ENCODE measurements at places on chromosomes 11 and 22. TPM values are rescaled to one million over a fixed set of nuclear protein-coding genes. Genes with fewer than 3 reads are reported as not detected.
A peak's percentile ranks its signal among the peaks of the same experiment; 100 is the strongest.

DNA sequence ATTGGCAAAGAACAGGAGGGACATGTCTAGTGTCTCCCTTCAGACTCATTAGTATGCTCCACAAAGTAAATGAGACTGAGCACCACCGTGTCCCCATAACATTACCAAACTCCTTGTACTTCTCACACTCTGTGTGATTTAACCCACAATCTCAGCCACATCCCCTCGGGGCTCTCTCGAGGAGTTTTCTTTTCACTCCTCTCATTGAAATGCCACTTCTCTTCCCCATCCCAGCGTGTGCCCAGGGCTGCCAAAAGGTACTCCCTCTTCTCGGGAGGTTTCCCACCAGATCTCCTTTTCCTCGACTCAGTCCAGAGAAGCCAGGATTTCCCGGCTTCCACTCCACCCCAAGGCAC lies 1.1 kb downstream of the RBFOX2 start:
- peaks cover 19% of the 10 kb centered on the region for H3K27me3 ChIP-seq
- H3K36me3 ChIP-seq, result no peaks in the 10 kb centered on the region
- no peak overlapping the region for H3K27ac ChIP-seq
- DNase-seq, result no peak
- H3K4me3 ChIP-seq, result peak overlapping the region; percentile 43

GRCh38 chr11:118263112-118263511 lies 985 bp downstream of the MPZL2 start:
- DNase-seq, result no peak
- H3K27me3 ChIP-seq, result no peaks in the 10 kb centered on the region
- no peak overlapping the region for H3K27ac ChIP-seq

DNA sequence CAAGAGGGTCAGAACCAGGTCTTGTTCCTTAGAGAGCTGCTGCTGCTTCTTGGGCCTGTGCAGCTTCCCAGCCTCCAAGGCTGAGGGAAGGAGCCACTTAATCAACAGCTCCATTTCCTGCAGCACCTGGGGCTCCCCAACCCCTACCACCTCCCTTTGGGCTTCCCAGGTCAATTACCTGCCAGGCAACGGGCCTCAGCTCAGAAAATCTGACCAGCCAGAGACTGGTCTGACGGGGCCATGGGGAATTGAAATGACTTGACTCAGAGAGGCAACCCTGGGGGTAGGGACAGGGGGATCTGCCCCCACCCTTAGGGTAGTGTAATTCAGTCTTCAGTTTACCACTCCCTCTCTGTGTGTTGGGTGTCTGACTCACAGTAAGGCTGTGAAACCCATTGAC lies 4.7 kb upstream of the MAJIN start:
- H3K27ac ChIP-seq, result no peak overlapping the region
- no peaks in the 10 kb centered on the region for H3K27me3 ChIP-seq
- peaks cover 10% of the 10 kb centered on the region for H3K4me1 ChIP-seq
- no peaks in the 10 kb centered on the region for H3K36me3 ChIP-seq
- no peak overlapping the region for H3K4me3 ChIP-seq

GRCh38 chr11:118124929-118125535 lies 27.6 kb downstream of the SCN4B start:
- H3K4me3 ChIP-seq, result no peak overlapping the region
- H3K36me3 ChIP-seq, result no peaks in the 10 kb centered on the region
- H3K27ac ChIP-seq, result no peak overlapping the region
- DNase-seq, result no peak

PRMT3 gene
- 16.4 TPM for total RNA-seq

DNA sequence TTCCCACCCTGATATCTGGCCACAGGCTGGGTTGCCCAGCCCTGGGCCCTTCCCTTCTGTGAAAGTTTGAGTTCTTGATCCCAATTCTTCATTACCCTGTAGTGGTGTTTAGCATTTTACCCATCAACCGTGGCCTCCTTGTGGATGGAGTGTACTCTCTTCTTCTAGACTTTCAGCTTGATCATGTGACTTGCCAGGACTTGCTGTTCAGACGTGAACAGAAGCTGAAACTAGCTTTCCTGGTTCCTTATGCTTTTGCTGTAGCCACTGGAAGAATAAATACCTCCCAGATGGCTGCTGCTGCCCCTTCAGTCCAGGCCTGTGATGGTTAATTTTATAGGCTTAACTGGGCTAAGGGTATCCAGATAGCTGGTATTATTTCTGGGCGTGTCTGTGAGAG lies 32.7 kb upstream of the DAGLA start:
- H3K27me3 ChIP-seq, result peaks cover 14% of the 10 kb centered on the region
- no peaks in the 10 kb centered on the region for H3K36me3 ChIP-seq
- no peak overlapping the region for H3K27ac ChIP-seq
- no peak overlapping the region for H3K4me3 ChIP-seq
- no peak for DNase-seq

DNA sequence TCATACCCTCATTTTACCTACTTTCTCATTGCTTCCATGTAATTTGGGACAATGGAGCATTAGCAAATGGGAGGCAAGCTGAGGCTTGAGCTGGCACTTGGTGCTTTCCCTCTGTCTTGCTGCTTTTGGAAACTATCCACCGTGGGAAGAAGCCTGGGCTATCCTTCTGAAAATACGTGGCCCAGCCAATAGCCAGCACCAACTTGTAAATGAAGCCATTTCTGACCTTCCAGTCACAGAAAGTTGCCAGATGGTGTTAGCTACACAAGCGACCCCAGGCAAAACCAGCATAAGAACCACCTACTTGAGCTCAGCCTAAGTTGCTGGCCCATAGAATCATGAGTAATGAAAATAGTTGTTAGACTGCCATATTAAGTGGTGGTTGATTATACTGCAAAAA lies 18.5 kb upstream of the SPON1 start:
- no peaks in the 10 kb centered on the region for H3K36me3 ChIP-seq
- H3K27ac ChIP-seq, result no peak overlapping the region
- no peak for DNase-seq
- H3K27me3 ChIP-seq, result no peaks in the 10 kb centered on the region
- peaks cover 25% of the 10 kb centered on the region for H3K4me1 ChIP-seq

APOA5 gene
- 0.19 TPM for total RNA-seq

DNA sequence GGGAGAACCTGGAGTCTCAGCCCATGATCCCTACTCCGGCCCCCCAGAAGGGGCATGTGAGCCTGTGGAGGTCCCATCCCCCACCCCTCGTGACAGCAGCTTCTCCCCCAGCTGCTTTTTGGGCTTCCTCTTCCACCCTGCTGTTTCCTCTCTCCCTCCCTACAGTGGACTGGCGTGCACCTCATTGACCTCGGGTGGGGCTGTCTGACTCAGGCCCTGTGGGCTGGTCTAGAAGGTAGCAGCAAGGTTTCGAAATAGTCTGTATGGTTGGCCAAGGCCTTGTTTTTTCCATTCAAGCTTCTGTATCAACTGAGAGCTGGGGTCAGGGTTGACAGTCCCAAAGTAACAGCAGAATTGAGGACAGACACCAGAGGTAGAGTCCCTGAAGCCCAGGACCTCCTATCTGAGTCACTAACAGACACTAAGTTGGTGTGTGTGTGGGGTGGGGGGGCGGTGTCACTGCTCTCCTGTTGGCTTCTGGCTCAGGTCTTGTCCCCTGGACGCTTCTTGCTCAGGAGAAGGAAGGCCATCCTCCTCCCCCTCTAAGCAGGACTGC lies 7.7 kb downstream of the SLC37A2 start:
- H3K4me1 ChIP-seq, result peaks cover 6% of the 10 kb centered on the region
- no peak for DNase-seq
- H3K4me3 ChIP-seq, result no peak overlapping the region
- no peaks in the 10 kb centered on the region for H3K36me3 ChIP-seq

DDIAS gene
- 1.5 TPM for total RNA-seq

MS4A12 gene
- not detected for total RNA-seq

GRCh38 chr22:22752556-22753477 lies 108.4 kb downstream of the GGTLC2 start:
- no peaks in the 10 kb centered on the region for H3K27me3 ChIP-seq
- H3K4me1 ChIP-seq, result peaks cover 3% of the 10 kb centered on the region
- peak overlapping the region; percentile 3 for H3K4me3 ChIP-seq
- no peaks in the 10 kb centered on the region for H3K36me3 ChIP-seq
- peak overlapping the region; percentile 78 for H3K27ac ChIP-seq

GRCh38 chr11:114064216-114064615 lies 4.7 kb downstream of the ZBTB16 start:
- H3K4me3 ChIP-seq, result no peak overlapping the region
- no peaks in the 10 kb centered on the region for H3K4me1 ChIP-seq
- H3K27me3 ChIP-seq, result no peaks in the 10 kb centered on the region
- H3K27ac ChIP-seq, result peak overlapping the region; percentile 64

- H3K4me1 ChIP-seq, result peaks cover 2% of the 10 kb centered on the region
- H3K4me3 ChIP-seq, result no peak overlapping the region
- no peaks in the 10 kb centered on the region for H3K36me3 ChIP-seq
- DNase-seq, result no peak
- H3K27ac ChIP-seq, result no peak overlapping the region
Measured at GRCh38 chr11:47001781-47002181, 65.2 kb downstream of the CSTPP1 start.

DNA sequence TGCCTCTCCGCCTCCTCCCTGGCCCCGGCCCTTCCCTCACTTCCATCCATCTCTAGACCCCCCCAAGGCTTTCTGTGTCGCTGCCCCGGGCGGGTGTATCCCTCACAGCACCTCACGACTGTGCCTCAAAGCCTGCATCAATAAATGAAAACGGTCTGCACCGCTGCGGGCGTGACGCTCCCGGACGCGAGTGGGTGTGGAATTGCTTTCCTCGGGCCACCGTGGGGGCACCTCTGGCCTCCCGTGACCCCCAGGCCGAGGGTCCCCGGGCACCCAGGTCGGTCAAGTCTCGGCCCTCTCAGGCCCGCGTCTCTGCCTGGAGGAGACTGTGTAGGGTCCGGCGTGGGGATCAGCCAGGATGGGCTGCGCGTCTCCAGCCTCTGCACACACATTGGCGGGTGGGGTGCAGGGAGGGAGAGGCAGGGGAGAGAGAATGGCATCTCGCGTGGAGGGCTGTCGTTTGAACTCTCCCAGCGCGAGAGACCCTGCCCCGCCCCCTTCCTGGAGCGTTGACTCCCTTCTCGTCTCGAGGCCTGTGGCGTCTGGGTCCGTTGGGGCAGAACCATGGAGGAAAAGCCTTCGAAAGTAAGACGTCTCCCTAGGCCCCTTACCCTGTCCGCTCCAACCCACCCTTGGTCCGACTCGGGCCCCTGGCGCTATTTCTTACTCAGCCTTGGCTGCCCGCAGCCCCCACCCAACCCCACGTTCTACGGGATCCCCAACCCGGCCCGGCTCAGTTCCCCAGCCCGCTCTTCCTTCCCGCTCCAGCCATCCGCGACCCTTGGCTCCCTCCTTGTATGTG lies at the start of gene CATSPERZ:
CATSPERZ (plus strand) TSS at position 512 of the 802 bp plus-strand sequence; CDS start at position 565, 53 bp downstream.
- peaks cover 11% of the 10 kb centered on the region for H3K4me1 ChIP-seq
- no peak for DNase-seq
- H3K27me3 ChIP-seq, result peaks cover 88% of the 10 kb centered on the region
- no peaks in the 10 kb centered on the region for H3K36me3 ChIP-seq

- H3K27ac ChIP-seq, result no peak overlapping the region
- no peak overlapping the region for H3K4me3 ChIP-seq
- DNase-seq, result no peak
- H3K27me3 ChIP-seq, result no peaks in the 10 kb centered on the region
- no peaks in the 10 kb centered on the region for H3K36me3 ChIP-seq
Measured at GRCh38 chr22:39472570-39473556, 16.1 kb downstream of the MGAT3 start.

GRCh38 chr11:72568861-72569260 lies 105.4 kb downstream of the PDE2A start:
- H3K4me3 ChIP-seq, result no peak overlapping the region
- peaks cover 18% of the 10 kb centered on the region for H3K27me3 ChIP-seq
- H3K36me3 ChIP-seq, result no peaks in the 10 kb centered on the region
- no peak overlapping the region for H3K27ac ChIP-seq

KRTAP5-10 gene
- not detected for total RNA-seq

GRCh38 chr11:47987310-47987709 lies 7.0 kb downstream of the PTPRJ start:
- no peak overlapping the region for H3K27ac ChIP-seq
- no peak for DNase-seq

DNA sequence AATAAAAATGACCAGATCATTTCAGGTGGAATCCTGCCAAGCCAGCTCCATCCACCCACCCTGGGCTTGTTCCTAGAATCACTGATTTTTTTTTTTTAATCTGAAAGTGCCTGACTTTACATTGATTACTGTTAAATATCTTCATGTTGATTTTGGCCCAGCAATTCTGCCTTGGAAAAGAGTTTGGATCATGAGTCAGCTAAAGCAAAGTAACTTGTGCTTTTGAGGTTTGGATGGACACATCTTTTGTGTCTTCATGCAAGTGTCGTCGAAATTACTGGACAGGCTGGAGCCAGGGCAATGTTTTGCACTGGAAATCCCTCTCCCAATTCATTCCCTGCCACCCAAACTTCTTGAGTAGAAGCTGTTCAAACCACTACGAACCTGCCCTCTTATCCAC lies 164.0 kb upstream of the SYT13 start:
- H3K4me3 ChIP-seq, result no peak overlapping the region
- peaks cover 16% of the 10 kb centered on the region for H3K27me3 ChIP-seq
- no peaks in the 10 kb centered on the region for H3K36me3 ChIP-seq
- H3K4me1 ChIP-seq, result no peaks in the 10 kb centered on the region
- no peak overlapping the region for H3K27ac ChIP-seq
- no peak for DNase-seq

- H3K36me3 ChIP-seq, result no peaks in the 10 kb centered on the region
- no peak for DNase-seq
- no peaks in the 10 kb centered on the region for H3K4me1 ChIP-seq
- H3K27me3 ChIP-seq, result no peaks in the 10 kb centered on the region
Measured at GRCh38 chr11:112615891-112616290, 345.3 kb upstream of the NCAM1 start.

CENPM gene
- total RNA-seq, result 7.9 TPM

DNA sequence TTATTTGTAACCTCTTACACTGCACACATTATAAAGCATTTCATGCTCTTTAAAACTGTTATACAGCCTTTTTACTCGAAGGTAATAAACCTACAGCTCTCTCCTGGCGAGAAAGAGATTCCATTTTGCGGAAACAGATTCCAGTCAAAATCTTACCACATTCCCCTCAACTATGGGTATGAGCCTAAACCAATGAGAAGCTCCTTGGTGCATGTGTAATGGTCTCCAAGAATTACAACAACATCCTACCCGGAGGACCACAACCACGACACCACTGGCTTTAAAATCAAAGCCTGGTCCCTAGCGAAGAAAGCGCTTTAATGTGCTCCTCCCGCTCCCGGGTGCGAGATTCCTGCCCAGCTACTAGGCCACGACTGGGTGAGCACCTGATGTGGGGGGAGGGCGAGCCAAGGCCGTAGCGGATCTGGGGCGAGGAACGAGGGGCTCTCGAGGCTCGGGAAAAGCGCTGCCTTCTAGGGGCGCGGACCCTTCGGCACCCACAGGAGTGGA lies 821 bp downstream of the CELF1 start:
- H3K36me3 ChIP-seq, result peaks cover 4% of the 10 kb centered on the region
- no peak for DNase-seq
- no peaks in the 10 kb centered on the region for H3K27me3 ChIP-seq
- peak overlapping the region; percentile 77 for H3K27ac ChIP-seq

- H3K27me3 ChIP-seq, result no peaks in the 10 kb centered on the region
- DNase-seq, result no peak
- H3K27ac ChIP-seq, result no peak overlapping the region
- H3K4me3 ChIP-seq, result no peak overlapping the region
Measured at GRCh38 chr11:15229069-15229468, 114.3 kb downstream of the INSC start.

DNA sequence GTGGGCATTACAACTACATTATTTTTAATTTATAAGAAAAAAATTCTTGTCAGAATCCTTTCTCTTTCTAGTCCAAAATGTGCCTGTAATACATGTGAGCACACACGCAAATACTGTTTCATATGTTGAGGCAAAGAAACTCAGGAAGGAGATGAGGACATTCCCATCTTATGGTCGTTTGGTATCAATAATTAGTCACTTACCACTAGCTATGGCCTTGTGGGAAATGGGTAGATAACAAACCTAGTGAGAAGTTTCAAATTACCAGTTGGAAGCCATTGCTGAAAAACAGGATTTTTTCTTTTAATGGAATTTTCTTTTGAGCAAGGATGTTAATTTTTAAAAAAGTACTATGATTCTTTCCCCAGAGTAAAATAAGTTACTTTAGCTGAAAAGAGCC lies 25.7 kb downstream of the AMOTL1 start:
- H3K4me1 ChIP-seq, result no peaks in the 10 kb centered on the region
- H3K27ac ChIP-seq, result no peak overlapping the region
- no peak for DNase-seq
- H3K36me3 ChIP-seq, result no peaks in the 10 kb centered on the region

Measured in T-cell (primary cell).